ENCODE measurements at places on chromosomes 7 and 10.
A peak's percentile ranks its signal among the peaks of the same experiment; 100 is the strongest.

- no peak for DNase-seq
Measured at GRCh38 chr10:63738410-63738809, 217.2 kb downstream of the REEP3 start.

- no peak for DNase-seq
Measured at GRCh38 chr10:3800586-3800985, 15.6 kb upstream of the KLF6 start.

- no peak for DNase-seq
Measured at GRCh38 chr7:129789000-129789399, 163.8 kb downstream of the UBE2H start.

DNA sequence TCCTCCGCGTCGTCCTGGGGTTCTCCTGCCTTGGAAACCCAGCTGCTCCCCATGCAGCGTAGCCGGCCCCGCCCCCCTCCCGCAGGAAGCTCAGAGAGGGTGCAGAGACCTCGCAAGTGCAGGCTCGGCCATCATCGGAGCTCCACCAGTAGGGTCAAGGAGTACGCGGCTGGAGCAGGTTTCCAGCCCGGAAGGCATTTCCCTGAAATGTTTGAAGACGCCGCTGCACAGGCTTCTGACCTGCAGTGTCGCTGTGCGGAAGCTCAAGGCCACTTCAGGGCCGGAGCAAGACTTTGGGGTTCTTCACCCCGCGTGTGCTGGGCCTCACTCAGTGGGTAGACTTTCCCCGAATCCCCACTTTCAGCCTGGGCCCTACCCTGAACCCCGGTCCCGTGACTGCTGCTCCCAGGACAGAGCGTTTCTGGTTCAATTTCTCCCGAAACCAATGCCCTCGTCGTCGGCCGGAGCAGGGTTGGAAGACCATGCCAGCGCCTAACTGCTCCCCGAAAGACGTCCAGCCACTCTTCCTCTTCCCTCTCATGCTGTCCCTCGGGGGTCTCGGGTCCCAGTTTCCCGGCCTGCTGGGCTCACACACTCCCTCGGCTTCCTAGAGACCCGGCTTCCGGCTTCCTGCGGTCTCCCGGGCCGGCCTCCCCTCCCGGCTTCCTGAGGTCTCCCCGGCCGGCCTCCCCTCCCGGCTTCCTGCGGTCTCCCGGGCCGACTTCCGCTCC lies 52.1 kb downstream of the INSIG1 start:
- no peak for DNase-seq

DNA sequence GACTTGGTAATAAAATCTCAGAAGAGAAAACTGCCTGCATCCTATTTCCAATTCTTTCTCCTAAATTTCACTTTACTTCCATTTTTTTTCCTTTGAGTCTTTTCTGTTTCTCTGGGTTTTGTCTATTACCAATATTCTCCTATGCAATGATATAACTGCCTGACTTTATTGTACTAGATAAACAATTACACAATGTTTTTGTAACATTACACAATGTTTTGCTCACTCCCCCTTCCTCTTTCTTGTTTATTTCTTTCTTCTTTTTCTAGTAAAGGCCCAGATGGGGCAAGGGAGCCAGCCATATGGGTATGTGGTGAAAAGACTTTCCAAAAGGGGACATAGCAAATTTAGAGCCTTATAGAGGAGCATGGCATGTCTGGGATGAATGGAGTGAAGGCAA lies 278.7 kb upstream of the PHYHIPL start:
- DNase-seq = no peak

- DNase-seq = no peak
Measured at GRCh38 chr10:113175756-113176651, 226.0 kb downstream of the TCF7L2 start.

DNA sequence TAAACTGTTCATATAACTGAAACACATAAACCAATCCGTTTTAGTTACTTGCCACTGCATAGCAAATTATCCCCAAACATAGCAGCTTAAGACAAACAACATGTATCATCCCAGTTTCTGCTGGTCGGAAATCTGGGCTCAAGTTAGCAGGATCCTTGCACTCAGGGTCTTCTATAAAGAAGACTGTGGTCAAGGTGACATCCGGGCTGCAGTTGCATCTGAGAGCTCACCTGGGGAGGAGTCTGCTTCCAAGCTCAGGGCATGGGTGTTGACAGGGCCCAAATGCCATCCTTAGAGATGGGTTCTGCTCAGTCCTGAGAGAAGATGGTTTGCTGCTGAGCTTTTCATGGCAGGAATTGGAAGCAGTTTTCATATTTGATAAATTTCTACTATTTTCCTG lies 431.2 kb downstream of the PAXIP1 start:
- DNase-seq = no peak

DNA sequence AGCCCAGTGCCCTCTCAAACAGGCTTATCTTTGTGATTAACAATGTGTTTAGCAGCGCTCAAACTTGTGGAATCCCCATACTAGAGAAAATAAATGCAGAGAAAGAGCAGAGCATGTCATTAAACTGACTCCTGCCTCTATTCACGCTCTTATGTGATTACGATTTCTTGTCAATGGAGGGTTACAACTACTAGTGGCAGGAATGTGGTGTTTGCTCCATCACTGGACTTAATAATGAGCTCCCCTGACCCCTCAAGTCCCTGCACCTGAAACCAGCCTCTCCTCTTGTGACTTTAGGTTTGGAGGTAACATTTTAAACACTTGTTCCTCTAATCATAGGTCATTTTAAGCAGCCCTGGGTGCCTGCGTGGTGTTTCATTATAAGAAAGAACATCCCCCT lies 121.9 kb downstream of the PLPP4 start:
- no peak for DNase-seq

- DNase-seq = no peak
Measured at GRCh38 chr10:88792661-88793060, 9.9 kb upstream of the LIPM start.

GRCh38 chr10:93357680-93358079 lies 124.5 kb downstream of the MYOF start:
- peak; percentile 17 for DNase-seq

- DNase-seq = no peak
Measured at GRCh38 chr10:58661336-58661735, 148.7 kb downstream of the BICC1 start.

DNA sequence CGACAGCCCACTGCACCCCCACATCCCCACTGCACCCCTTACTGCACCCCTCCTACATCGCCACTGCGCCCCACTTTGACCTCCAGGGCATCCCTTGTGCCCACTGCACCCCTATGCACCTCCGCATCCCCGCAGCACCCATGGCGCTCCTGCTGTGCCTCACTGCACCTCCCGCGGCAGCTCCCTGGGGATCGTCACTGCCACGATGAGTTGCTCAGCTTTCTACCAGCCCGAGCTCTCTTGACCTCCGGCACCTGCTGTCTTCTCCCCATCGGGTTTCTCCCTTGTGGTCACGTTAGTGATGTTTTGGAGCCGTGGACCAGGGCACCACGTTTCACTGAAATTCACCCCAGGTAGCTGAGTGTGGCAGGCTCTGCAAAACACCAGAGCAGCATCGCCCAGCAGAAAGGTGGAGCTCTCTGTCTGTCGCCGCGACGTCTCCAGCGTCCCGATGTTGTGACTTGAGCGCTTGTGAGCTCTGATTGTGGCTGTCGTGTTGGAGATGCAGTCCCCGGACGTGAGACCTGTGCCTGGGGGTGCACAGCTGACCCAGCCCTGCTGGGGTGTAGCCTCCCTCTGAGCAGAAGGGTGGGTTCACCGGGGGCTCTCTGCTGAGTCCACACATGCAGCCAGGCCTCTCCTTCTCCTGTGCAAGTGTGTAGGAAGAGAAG lies 147.7 kb downstream of the DNAJB6 start:
- DNase-seq = no peak

DNA sequence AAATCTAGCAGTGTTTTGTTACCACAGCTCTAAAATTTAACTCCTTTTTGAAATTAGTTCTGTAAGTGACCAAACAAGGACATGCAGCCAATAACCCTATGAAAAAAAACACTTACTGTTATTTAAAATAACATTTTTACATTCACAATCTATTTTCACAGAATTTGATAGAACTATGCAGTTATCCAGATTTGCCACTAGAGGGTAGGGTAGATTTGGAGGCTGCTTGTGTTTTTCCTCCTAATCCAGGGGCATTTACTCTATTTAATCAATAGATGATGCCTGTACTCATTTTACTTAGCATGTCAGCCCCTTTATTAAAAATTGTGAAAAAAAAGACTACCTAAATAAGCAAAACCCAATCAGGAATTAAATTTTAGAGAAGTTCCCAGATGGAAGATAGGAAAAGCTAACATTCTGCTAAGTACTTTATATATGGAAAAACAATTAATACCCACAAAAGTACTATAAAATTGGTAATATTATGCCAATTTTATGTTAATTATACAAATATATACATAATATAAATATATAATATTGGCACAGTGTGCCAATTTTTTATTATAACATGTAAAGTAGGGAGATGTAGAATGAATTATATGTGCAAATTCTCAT lies 18.1 kb upstream of the LIPK start:
- DNase-seq = no peak

- no peak for DNase-seq
Measured at GRCh38 chr10:91875779-91876178, 33.5 kb downstream of the FGFBP3 start.

GRCh38 chr10:78148961-78149612 lies 115.4 kb downstream of the RPS24 start:
- DNase-seq = no peak

DNA sequence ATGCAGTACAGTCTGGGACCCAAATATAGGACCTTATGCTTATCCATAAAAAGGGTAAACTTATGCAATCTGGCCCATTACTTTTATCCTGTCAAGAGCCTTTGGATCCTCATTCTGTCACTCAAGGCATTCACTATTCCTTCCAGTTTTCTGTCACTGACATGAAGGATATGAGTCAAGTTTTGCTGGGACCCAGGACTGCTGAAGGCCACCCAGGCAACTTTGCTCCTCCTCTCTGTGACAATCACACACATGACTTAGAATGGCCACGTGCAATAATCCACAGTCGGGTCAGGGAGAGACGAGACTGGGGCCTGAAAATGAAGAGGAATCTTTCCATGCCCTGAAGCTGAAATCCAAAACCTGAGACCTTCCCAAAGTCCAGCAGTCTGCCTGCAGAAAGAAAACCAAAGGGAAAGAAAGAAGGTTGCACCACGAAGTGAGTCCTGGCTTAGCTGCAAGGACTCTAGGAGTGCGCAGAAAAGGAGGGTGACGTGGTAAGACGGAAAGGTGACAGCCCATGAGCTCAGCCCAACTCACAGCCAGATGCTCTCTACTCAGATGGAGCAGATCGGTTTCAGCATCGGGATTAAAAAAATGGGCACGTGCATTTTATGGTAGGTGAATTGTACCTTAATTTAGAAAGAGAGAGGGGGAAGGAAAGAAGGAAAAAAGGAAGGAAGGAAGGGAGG lies 67.2 kb downstream of the VOPP1 start:
- no peak for DNase-seq

- DNase-seq = no peak
Measured at GRCh38 chr10:87880336-87880735, 16.9 kb downstream of the PTEN start.

- DNase-seq = no peak
Measured at GRCh38 chr10:73968098-73968521, 29.8 kb upstream of the VCL start.

- DNase-seq = no peak
Measured at GRCh38 chr7:79495544-79496272, 42.2 kb upstream of the MAGI2 start.

DNA sequence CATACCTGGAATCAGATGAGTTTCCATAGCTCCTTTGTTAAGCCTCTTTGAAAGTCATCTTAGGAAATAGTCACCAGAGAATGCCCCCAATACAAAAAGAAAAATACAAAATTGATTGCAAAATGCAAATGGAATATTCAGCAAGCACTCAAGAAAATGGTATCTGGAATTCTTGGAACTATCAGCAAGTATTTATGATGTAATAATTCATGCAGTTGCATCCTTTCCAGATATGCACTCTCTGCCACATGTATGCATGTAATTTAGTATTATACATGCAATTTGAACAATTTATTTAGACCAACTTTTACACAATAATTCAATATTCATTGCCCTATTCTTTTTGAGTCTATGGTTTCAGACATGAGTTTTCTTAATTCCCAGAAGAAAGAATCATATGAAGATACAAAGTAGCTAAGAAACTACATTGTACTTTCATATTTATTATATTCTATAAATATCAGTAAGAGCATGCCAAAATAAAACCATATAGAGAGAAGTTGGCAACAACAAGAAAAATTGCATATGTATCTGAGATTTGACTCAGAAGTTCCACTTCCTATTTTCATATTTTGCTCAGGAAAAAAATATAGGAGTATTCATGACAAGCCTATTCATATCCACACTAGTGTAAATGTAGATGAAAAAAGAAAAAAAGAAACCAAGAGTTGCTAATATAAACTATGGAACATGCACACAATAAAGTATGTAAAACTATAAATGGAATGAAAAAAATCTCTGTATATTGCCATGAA lies 338.5 kb downstream of the SEMA3D start:
- DNase-seq = no peak
